ENCODE measurements at places on chromosomes 16 and 17.

DNA sequence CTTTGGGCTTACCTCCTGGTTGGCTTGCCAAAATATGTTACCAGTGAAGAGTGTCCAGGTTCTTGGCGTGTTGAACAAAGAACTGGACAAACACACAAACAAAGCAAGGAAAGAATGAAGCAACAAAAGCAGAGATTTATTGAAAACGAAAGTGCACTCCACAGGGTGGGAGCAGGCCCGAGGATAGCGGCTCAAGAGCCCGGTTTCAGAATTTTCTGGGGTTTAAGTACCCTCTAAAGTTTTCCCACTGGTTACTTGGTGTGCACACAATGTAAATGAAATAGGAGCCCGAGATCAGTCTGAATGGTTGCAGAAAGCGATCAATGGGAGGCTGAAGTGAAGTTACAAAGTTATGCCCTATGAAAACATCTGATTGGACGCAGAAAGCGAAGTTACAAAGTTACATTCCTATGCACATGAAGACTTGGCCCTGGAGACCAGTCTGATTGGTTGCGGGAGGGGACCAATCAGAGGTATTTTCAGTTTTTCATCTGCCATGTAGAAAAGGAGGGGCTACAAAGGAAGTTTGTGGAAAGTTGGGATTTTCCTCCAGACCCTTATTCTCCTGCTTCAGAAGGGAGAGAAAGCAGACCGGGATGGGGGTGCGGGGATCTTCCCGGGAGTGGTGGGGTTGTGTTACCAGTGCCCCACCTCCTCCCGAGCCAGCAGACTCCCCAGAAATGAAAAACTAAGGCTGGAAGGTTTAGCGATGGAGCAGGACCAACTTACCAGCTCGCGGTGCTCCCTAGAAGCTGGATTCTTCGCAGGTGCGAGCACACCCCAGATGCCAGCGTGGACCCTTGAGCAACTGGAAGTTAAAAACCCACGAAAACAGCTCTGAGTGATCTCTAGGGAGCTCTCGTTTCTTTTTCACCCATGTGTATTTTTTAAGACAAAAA is at the start of gene SLFN12:
Gene SLFN12 (minus strand): TSS at position 325 of the 899 bp plus-strand sequence. CDS start 9,472 bp downstream, outside the sequence.
- DNase-seq, result peak; percentile 68

DNA sequence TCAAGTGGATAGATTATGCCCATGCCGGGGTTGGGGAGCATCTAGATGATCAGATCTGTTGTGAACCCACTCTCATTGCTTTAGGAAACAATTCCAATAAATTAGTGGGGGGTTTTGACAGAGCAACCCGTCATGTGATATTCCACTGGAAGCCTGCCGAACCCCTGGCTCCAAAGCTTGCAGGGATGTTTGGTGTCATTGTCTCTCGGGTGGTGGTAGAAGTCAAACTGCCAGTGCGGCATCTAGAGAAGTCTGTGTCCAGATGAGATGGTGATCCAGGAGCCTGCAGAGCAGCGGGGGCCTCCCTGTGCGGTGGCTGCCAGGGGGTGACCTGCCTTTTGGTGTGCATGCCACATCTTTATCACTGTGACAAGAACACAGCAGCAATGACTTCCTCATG is 91.7 kb downstream of the SHISA6 start:
- DNase-seq, result no peak

- DNase-seq, result no peak
These were observed 141.2 kb downstream of the WWOX start for GRCh38 chr16:78240459-78241222.

- DNase-seq, result peak; percentile 57
These were observed 245.7 kb downstream of the PRKCA start for GRCh38 chr17:66548158-66548557.

DNA sequence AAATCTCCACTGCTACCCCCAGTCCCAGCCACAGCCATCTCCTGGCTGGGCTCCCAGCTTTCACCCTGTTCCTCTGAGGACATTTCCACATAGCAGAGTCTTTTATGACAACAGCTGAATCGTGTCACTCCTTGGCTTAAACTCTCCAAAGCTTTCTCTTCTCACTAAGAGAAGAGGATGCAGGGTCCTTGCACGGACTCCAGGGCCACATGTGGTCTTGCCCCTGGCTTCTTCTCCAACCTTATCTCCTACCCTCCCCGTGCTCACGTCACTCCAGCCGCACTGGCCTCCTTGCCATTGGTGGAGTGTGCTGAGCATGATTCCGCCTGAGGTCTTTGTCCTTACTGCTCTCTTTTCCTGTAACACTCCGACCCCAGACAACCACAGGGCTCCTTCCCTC is 39.9 kb upstream of the CCDC182 start:
- no peak for DNase-seq

DNA sequence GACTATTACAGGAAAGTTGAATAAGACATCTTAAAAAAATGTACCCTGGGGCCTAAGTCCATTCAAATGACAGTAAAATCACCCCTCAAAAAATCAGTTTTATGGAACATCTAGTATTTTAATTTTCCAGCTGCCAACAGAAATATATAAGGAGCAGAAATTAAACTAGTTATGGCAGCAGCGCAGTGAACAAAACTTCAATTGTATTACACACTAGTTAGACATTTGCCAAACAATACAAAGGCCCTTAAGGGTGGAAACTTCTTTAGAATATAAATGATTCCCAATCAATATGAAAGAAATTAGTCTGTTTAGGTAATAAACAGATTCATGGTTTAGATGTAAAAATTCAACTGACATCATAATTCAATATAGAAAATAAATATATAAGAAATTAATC is 18.1 kb upstream of the RFFL start:
- no peak for DNase-seq

- no peak for DNase-seq
These were observed 23.4 kb downstream of the LPCAT2 start for GRCh38 chr16:55532227-55532626.

DNA sequence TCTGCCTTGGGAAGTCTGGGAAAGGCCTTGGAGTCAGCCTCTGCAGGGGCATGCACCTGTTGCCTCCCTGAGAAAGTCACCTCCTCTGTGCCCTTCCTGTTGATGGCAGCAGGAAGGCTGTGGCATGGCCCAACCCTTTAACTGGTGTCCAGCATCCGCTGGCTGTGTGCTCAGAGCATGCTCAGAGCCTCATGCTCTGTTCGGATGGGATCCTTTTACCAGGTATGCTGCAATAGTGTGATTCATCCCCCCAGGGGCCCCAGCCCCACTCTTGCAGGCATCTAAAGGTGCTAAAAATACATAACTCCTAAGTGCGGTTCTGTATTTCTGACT is 24.9 kb downstream of the KLHL36 start:
- no peak for DNase-seq

DNA sequence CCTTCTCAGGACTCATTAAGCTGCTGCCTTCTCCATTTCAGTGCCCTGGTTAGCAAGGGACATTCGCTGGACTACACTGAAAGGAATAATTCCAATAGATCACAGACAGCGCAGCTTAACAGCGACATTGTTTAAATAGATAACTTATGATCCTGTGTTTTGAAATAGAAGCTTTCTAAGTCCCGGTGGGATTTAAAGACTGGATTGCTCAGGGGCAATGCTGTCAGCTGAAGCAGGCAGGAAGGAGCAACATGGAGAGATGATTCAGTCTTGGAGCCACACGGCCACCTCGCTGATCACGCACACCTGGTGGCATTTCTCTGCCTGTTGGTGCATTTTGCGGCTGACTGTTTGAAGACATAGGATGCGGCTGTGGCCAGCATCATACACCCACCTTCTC is 292.0 kb downstream of the FOXL1 start:
- no peak for DNase-seq

GRCh38 chr17:29061036-29061435 is 18.1 kb downstream of the PIPOX start:
- no peak for DNase-seq

DNA sequence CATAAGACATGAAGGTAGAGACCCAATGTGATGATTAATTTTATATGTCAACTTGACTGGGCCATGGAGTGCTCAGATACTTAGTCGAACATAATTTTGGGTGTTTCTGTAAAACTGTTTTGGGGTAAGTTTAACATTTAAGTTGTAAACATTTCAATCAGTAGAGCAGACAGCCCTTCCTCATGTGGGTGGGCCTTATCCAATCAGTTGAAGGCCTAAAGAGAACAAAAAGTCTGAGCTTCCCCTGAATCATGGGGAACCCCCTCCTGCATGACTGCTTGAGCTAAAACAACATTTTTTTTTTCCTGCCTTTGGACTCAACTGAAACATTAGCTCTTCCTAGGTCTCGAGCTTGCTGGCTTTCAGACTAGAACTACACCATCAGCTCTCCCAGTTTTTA is 327.3 kb upstream of the SOX9 start:
- no peak for DNase-seq

- peak; percentile 35 for DNase-seq
These were observed 17.1 kb downstream of the TBX2 start for GRCh38 chr17:61416540-61417363.

- no peak for DNase-seq
These were observed 3.0 kb upstream of the CPNE2 start for GRCh38 chr16:57089406-57089805.

DNA sequence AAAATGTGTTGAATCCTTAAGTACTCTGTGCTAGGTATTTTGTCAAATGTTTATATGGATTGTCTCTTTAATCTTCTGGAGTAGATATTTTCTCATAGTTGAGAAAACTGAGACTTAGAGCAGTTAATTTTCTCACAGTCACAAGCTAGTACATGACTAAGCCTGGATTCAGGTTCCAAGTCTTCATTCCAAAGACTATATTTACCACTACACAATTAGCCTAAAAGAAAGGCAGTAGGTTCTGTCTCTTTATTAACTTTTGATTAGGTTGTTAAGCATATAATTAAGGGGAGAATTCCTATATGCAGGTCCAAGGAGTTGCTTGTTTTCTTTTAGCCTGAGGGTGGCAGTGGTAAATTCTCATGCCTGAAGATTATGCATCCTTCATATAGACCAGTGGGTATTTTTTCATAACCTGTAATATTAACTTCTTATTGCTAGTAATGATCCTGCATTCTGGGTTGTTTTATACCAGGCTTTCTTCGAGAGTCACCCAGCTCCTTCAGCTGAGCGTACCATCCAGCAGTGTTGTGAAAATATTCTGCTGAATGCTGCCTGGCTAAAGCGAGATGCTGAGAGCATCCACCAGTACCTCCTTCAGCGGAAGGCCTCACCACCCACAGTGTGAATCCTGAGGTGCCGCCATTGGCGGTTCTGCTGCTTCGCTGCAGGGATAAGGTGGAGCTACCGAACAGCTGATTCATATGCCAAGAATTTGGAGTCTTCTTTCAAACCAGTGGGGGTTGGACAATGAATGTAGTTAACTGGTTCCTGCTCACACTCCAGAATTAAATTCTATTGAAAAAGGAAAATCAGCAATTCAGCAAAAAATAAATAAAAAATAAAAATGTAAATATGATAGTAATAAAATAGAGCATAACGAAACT is 28.2 kb upstream of the KPNB1 start:
- DNase-seq, result no peak

DNA sequence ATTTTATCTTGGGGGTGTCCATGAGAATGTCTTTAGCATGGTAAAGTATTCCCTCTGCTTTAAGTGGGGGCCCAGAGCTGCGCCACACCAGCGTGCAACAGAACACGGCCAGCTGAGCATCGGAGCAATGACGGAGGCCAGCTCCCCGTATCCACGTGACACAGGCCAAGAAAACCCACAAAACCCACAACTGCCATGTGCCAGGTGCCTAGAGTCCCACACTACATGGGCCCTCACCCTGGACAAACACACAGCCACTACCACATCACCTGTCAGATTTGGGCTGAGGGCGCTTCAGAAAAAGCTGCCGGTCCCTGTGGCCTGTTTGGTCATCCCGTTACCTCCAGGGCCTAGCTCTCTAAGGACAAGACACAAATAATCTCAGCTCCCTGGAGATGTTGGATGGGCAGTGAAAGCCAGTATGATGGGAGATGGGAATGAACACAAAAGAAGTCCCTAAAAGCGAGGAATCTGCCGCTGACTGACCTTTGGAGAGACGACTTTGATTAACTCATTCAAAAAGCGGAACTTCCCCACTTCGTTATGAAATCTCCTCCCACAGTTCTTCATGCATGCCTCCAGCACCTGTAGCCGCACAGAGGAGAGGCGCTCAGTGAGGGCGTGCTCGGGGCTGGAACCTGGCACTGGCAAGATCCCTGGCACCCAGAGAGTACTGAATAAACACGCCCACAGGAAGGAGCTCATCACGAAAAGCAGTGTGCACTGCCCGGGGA is 17.1 kb downstream of the GGA3 start:
- DNase-seq, result no peak

GRCh38 chr17:64392300-64392699 is 1.6 kb upstream of the PECAM1 start:
- peak; percentile 19 for DNase-seq

DNA sequence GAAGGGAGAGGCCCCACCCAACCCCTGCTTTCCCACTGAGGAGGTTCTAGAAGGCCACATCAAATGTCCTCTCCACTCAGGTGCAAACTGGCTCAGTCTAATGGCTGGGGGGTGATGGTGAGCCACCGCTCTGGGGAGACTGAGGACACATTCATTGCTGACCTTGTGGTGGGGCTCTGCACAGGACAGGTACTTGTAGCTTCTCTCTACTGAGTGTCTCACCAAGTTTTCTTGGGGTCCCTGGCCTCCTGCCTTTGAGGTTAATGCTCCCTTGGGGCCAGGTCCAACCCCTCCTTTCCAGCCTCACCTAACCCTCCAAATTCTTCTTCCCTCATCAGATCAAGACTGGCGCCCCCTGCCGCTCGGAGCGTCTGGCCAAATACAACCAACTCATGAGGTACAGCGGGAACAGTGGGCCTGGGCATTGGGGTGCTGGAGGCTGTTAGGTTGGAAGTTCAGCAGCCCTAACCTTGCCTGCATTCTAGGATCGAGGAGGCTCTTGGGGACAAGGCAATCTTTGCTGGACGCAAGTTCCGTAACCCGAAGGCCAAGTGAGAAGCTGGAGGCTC is 5.7 kb downstream of the ENO3 start:
- no peak for DNase-seq

DNA sequence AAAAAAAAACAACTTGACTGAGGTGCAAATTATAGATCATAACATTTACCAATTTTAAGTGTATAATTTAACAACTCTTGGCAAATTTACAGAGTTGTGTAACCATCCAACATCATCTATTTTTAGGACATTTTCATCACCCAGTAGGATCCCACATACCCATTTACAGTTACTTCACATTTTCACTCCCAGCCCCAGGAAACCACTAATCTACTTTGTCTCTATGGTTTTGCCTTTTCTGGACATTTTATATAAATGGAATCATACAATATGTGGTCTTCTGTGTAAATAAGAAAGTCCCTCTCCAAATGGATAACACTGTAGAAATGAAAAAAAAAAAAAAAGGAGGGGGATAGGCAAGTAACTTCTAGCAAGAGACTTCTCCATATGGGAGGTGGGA is 26.1 kb upstream of the XYLT1 start:
- no peak for DNase-seq

Data from CD8-positive, alpha-beta memory T cell (primary cell).